ENCODE measurements at places on chromosomes 11 and 22. TPM values are rescaled to one million over a fixed set of nuclear protein-coding genes. Genes with fewer than 3 reads are reported as not detected.

The CSRP3 gene
- not detected for polyA plus RNA-seq

The ANO1 gene
- polyA plus RNA-seq = not detected

The MS4A7 gene
- 16.8 TPM for polyA plus RNA-seq

The TMPRSS6 gene
- polyA plus RNA-seq = not detected

The C1QTNF4 gene
- not detected for polyA plus RNA-seq

Data from IgD-negative memory B cell (primary cell).